Activated naive CD8-positive, alpha-beta T cell treated with anti-CD3 and anti-CD28 coated beads, Interleukin-2, amount 10 ng/mL, durations not matched to agents 7 days and 5 days (primary cell): ENCODE measurements at places on chromosomes 4 and X. TPM values are rescaled to one million over a fixed set of nuclear protein-coding genes. Genes with fewer than 3 reads are reported as not detected.
A peak's percentile ranks its signal among the peaks of the same experiment; 100 is the strongest.

DNA sequence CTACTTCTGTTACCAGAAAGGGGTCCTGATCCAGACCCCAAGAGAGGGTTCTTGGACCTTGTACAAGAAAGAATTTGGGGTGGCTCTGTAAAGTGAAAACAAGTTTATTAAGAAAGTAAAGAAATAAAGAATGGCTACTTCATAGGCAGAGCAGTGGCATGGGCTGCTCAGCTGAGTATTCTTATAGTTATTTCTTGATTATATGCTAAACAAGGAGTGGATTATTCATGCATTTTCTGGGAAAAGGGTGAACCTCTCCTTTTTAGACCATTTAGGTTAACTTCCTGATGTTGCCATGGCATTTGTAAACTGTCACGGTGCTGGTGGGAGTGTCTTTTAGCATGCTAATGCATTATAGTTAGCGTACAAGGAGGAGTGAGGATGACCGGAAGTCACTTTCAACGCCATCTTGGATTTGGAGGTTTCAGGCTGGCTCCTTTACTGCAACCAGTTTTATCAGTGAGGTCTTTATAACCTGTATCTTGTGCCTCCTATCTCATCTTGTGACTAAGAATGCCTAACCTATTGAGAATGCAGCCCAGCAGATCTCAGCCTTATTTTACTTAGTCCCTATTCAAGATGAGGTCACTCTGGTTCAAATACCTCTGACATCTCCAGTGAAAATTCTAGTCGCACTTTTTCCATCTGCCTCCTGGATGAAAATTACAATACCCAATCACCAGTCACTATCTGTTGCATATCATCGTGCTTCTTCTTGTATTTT is 15.5 kb upstream of the TDO2 start:
- DNase-seq: no peak

DNA sequence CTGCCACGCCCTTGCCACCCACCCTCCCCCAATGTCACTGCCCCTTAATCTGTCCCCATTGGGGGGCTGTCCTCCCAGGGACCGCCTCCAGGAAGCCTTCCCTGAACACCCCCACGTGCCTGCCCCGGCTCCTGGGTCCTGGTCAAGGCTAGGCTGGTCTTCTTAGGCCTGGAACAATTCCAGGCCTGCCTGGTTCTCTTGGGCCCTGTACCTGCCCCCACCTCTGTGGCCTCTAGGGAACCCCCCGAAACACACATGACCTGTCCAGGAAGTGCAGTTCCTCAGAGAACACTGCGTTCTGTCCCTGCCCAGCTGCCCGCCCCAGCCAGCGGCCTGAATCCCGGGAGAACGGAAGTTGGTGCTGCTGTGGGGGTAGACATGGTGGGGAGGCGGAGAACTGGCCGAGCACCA is 5.1 kb downstream of the MXD4 start:
- no peak for DNase-seq

DNA sequence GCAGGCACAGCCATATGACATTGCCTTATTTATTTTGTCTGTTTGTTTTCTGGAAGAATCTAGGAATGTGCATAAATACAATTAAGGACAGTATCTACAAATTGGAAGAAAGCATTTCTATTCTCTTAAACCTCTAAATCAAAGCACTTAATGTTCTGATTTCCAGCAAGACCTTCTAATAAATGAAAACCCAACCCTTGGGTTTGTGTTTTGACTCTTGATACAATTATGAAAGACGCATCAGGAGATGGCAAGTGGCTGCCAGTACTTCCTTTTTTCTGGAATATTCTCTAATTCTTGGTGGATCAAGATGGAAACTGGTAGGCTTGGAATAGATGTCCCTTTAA is 437 bp upstream of the CPE start:
- DNase-seq: no peak

DNA sequence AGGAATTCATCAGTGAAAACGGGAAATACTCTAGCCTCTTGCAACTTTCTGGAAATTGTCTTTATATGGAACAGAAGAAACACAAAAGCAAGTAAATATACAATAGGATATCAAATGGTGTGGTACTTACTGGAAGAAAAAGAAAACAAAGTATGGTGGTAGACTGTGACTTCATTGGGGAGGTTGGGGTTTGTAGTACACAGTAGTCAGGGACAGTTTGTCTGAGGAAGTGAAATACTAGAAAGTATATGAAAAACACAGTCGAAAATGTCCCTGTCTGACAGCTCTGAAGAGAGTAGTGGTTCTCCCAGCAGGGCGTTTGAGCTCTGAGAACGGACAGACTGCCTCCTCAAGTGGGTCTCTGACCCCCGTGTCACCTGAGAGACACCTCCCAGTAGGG is 390.0 kb upstream of the NWD2 start:
- DNase-seq: no peak

DNA sequence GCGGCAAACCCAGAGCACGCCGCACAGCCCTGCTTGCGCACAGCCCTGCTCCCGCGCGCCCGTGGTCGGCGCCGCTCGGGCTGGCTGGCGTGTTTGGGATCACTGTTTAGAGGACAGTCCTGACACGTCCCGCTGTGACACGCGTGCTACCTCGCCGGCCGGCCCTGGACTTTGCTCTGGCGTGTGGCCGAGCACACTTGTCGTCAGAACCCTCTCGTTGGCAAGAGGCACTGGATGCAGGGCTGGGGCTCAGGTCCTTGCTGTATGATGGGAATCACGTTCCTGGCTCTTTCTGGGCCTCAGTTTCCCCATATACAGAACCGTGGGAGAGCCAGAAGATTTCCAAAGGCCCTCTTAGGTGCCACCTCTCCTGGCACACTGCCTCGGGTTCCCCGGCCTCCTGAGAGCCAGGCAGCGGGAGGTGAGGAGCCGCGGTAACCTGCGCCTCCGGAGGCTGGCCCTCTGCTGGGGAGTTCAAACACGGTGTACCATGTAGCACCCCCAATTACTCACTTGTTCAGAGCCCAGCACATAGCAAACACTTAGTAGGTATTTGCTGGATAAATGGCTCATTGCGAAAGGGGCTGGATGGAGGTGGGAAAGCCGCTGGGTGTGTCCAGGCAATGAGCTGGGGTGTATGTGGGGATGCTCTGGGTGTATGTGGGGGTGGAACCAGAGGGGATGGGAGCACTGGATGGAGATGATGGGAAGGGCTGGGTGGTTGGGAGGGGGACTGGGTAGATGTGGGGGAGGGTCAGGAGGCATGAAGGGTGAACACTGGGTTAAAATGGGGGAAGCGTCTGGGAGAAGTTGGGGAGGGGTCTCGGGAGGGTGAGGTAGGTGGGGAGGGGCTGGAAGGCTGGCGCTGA is 76.6 kb downstream of the HTRA3 start:
- DNase-seq: peak; percentile 23

GRCh38 chr4:141375855-141376254 is 155.2 kb downstream of the ZNF330 start:
- DNase-seq: no peak

DNA sequence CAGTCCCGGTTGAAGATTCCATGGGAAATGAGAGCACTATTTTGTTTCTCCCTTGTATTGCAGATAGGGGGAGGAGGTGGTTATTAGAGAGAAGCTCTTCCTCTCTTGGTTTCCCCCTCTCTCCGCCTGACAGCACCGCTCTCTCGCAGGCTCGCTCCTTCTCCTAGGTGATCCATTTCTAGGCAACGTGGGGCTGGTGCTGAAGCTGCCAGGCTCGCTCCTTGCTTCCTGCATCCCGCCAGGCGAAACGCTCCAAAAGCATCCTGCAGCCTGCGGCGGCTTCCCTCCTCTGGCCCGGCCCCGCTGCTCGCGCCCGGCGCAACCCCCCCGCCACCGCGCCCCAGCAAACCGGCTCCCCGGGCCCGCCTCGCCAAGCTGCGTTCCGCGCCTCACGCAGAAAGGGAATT is at the start of gene GRID2:
TSS of gene GRID2 (plus strand) at position 346 of the 407 bp plus-strand sequence.
- no peak for DNase-seq

DNA sequence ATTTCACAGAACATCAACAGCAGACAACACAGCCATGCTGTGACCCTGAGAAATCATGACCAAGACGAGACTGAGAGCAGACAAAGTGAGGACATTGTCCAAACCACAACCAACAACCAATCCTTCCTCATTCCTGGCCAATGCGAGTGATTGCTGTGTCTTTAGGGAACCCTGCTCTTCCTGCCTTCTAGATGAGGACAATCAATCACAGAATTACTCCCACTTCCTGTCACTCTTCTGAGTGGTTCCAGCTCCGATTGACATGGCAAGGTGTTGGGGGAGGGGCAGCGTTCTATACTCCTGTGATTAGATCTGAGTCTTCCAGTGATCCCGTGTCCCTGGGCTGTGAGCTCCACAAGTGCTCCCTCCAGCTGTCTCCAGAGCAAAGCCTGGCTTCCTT is 227.8 kb downstream of the STIM2 start:
- no peak for DNase-seq

- no peak for DNase-seq
Observed at GRCh38 chrX:65933085-65933589, 106.7 kb downstream of the VSIG4 start.

DNA sequence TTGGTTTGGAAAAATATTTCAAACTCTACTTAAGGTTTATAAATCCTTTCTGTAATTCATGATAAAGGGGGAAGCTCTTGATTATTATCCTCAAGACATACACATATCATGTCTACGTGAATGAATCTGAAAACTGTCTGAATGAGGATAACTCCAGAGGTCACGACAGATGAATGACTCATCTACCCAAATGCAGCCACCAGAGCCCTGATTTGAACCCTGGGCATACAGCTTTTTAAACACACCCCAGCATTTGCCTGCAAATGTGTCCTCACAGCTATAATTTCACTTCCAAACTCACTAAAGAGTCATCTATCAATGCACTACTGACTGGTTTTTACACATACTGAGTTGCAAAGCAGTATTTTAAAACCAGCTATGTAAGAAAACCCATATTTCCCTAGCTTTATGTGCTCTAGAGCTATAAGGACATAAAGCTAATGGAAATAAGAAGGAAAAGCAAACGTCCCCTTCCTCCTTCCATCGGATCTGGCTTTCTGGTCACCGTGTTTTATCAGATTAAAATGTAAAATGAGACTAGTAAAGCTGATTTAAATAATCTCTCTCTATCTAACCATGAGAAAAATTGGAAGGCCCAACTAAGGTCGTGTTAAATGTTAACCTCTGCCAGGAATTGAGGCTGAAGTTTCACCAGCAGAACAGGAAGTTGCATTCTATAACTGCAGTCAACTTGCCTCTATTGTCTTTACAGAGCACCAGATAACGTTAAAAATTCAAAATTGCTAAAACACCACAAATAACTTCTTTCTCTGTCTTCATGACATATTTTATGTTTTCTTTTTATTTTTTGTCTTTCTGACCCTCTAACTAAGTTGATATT is 63.1 kb upstream of the SPP1 start:
- DNase-seq: no peak

DNA sequence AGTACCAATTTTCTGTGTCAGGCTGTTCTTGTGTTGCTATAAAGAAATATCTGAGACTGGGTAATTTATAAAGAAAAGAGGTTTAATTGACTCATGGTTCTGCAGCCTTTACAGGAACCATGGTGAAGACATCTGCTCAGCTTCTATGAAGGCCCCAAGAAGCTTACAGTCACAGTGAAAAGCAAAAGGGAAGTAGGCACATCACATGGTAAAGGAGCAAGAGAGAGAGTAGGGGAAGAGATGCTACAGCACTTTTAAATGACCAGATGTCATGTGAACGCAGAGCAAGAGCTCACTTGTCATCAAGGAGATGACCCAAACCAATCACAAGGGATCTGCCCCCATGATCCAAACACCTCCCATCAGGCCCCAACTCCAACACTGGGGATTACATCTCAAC is 174.3 kb downstream of the ATP10D start:
- no peak for DNase-seq

DNA sequence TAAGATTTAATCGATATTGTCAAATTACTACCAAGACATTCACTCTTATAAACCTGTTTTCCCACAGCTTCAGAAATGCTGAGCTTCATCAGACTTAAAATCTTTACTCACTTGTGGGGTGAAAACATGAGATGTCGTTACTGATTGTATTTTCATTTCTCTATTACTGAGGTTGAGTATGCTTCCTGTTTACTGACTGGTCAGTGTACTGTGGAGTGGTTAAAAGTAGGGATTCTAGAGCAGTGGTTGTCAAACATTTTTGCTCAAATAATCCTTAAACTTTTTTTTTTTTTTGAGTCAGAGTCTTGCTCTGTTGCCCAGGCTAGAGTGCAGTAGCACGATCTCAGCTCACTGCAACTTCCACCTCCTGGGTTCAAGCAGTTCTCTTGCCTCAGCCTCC is 50.3 kb downstream of the NSUN7 start:
- no peak for DNase-seq

DNA sequence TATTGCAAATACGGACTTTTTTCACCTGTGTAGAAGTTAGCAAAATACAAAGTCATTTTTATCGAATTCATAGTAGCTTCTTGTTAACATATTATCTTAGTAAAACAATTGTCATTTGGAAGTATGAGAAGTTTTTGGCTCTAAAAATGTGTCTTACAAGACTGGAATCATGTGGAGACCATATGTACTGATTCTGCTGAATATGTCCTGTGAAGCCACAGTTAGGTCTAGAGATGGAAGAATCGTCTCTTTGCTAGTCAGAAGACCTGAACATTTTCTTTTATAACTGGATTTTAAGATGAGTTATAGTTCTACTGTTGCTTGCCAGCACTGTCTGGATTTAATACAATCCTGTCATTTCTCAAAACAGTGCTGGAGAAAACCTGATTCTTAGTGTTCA is 29.0 kb downstream of the TMEM165 start:
- DNase-seq: no peak

- no peak for DNase-seq
Observed at GRCh38 chrX:36266155-36266554, 346.6 kb downstream of the CFAP47 start.

GRCh38 chr4:5912614-5913019 is 19.7 kb upstream of the CRMP1 start:
- DNase-seq: no peak

GRCh38 chr4:27101126-27101525 is 240.5 kb downstream of the STIM2 start:
- DNase-seq: no peak

- no peak for DNase-seq
Observed at GRCh38 chr4:93267747-93268146, 560.8 kb upstream of the ATOH1 start.

GRCh38 chr4:87542734-87543312 is 13.6 kb upstream of the SPARCL1 start:
- no peak for DNase-seq

GRCh38 chr4:76688619-76689144 is 209.3 kb downstream of the SOWAHB start:
- DNase-seq: no peak

DNA sequence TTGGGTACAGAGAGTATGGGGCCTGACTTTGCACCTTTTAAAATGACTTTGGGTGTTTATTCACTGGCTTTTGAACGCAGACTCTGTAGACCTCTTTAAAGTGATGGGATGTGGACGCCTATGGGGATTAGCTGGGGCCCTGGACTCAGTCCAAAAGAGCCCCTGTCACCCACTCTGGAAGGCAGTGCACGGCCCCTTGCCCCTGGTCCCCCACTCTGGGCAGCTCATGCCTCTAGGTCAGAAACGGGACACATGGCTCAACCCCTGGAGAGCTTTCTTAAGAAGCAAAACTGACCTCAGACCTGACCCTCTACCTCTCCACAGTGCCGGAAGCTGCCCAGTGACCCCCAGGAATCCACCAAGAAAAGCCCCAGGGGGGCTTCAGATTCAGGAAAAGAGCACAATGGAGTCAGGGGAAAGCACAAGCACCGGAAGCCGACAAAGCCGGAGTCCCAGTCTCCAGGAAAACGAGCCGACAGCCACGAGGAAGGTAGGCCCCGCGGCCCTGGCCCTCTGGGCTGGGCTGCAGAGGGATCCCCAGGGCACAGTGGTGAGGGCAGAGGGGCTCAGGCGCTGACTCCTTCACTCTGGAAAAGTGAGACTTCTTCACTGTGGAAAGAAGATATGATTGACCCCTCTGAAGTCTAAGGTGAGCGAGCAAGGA is 38.4 kb downstream of the BCORL1 start:
- DNase-seq: no peak

CORIN gene
- total RNA-seq: 0.37 TPM

RAB33A gene
- 30.7 TPM for total RNA-seq

SLC25A4 gene
- total RNA-seq: 6.1 TPM
